ENCODE measurements at places on chromosomes 7 and 10.

DNA sequence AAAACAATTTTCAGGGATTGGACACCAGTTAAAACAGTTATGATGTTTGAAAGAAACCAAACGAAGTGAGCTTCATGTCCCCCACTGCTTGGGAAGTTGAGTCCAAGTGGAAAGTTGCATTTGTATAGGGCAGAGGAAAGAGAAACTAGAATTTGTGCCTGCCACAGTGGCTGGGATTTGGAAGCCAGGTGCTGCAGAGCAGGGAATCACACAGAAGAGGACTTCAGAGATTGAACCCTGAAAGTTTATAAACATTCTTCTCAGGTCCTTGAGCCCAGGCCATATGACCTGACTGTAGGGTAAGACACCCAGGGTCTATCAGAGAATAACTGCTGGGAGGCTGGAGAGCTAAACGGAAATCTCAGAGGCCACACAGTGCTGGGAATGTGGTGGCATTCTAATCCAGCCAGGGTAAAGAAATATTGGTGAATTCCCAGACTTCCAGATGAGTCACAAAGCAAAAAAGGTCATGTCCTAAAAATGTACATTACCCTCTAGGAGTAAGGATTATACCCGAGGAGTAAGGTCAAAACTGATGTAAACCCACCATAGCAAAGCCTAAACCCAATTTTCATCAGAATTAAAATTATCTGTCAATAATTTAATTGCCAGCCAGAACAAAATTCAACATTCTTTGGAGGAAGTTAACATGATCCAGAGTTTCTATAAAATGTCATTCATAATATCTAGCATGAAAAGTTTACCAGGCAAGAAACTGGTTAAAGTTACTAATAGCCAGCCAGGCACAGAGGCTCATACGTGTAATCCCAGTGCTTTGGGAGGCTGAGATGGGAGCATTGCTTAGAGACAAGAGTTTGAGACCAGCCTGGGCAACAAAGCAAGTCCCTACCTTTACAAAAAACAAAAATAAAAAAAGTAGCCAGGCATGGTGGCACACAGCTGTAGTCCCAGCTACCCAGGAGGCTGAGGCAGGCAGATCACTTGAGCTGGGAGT is 31.2 kb downstream of the TOMM7 start:
- DNase-seq: no peak

DNA sequence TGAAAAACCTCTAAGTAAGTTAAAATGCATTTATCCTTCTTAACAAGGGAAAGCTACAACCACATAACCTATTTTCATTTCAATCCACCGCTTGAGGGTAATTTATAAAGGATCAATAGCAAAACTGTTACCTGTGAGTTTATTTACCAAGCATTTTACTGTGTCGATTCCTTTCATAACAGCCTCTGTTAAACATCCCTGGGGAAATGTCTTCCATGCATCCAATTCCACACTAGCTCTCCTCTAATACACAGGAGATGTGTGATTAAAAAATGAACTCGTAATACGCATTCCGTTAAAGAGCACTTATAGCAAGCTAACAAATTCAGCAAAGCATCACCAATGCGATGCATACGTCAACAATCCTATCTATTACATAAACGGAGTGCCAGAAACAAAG is 185.7 kb downstream of the SFMBT2 start:
- no peak for DNase-seq

GRCh38 chr10:6877722-6878392 is 297.8 kb upstream of the PRKCQ start:
- no peak for DNase-seq

DNA sequence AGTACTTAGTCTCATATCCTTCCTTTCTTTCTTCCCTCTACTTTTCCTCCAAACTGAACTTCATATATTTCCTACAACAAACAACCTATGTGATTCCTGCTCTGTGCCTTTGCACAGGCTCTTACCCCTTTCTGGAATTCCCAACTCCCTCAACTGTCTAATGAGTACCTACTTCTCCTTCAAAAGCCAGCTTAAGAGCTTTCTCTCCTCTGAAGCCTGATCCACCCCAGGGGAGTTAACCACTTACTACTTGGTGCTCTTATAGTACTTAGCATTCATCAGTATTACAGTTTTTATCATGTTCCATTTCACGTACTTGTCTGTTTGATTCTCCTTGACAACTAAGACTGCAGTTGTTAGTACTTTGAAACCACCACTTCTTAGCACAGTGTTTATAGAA is 246.1 kb downstream of the LRRTM3 start:
- no peak for DNase-seq

DNA sequence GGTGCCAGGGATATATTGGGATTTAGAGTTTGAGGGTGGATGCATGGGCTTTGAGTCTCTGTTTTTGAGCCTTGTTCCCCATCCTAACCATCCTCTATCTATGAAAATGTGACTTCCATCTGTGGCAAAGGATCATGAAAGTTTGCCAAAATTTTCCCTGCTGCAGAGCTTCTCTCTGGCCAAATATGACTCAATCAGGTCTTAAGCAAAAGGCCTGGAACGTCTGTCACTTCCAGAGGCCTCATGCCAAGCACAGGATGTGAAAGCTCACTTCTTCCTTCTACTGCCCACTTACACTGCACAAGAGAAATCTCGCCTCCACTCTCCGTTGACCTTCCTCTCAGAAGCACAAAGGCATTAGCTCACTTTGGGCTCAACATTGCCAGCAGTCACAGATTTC is 696.9 kb upstream of the NRP1 start:
- no peak for DNase-seq

DNA sequence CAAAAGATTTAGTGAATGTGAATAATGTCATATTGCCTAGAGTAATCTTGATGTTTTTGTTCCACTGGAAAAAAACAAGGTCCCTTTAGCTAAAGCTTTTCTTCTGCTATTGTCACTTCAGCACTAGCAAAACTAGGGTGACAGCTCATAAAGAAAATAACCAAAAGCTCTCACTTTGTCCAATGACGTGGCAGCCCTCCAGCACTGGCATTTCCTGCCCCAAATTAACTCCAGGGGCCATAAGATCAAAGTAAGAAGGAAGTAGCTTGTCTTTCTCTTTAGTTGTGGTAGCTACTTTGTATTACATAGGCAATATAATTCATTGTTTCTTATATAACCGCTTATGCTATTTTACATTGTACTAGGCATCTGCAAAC is 47.3 kb downstream of the LRRN3 start:
- peak; percentile 65 for DNase-seq

All from activated naive CD4-positive, alpha-beta T cell treated with Interleukin-2 at 50 U/mL for 16 hours (primary cell).